ENCODE measurements at places on chromosomes 2 and 18.
A peak's percentile ranks its signal among the peaks of the same experiment; 100 is the strongest.

DNA sequence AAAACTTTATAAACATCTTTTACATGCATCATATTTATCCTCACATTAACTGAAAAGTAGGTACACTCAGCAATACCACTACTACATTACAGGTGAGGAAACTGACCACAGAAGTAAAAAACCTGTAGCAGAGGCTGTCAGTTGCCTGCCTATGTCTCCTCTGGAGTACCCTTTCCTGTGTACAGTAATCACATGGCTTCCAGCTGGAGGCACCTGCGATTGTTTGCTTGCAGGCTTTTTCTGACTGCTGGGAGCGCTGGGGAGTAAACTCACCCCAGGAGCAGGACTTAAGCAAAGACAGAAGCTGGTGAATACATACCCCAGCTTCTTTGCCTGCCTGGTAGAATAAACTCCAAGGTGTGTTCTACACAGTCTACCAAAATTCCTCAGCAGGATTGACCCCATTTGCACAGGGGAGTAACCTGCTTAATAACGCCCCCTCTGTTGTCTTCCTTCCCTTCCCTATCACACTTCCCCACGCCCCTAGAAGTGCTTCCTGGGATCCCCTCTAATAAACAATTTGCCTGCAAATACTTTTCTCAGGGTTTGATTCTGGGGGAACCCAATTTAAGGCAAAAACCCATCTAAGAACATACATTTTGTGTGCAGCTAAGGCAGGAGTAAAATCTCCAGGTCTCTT, 138.9 kb downstream of the PTH2R start:
- DNase-seq = no peak

DNA sequence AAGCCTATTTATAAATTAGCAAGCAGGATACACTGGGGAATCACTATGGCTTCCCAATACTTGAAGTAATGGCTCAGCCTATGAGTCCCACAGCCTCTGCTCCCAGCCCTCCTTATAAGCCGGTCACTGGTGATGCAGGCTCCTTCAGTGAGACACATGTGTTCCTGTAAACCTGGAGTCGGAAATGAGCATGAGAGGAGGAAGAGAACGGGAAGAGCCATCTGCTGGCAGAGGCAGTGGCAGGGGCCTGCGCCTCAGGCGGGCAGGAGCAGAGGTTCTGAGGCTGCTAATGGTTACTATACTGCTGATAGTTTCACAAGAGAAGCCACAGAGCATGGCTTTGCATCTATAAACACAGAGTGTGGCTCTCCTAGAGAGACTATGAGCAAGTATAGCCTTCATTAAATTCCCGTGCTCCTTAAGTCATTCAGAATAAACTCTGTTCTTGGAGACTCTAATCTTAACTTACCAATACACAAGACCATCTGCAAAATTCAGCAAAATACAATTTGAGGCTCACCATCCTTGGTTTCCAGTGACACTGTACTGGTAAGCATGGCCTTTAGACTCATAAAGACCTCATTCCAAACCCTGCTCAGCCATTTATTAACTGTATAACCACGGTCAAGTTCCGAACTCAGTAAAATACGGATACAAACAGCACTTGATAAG, 63.3 kb downstream of the FBXO15 start:
- DNase-seq = no peak

DNA sequence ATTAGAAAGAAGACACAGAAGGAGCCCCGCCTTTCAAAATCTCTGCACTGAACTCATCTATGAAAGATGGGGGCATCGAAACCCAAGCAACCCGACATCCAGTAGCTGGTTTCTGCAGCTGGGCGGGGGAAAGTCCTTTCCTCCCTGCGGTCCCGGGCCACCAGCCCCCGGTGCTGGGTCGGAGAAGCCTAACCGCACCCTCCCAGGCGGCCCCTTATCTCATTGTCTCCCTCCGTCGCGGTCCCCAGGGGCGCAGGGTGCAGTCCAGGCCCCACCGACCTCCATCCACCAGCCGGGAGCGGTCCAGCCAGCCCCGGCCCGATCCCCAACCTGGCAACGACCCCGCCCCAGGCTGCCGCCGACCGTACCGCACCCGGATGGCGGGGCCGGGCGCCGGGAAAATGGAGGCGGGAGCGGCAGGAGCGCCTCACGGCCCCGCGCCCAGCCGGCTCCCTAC, 452 bp downstream of the RAPH1 start:
- DNase-seq = peak; percentile 6

- no peak for DNase-seq
These were observed 432.0 kb upstream of the SMIM21 start for GRCh38 chr18:75859533-75859932.

DNA sequence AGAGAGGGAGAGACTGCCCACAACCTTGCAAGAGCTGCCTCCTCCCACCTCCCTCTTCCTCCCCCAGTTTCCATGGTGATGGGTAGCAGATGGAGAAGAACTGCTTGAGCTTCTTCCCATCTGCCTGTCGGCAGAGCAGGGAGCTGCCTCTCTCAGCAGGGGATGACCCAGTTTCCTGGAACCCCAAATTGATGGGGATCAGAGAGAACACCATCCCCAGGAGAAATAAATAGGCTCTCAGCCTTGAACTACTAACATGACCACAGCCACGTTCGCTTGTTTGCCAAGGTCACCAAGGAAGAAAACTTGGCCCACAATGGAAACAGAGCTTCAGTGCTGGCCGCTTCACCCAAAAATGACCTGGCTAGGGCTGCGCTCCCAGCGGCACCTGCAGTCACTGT, 82.2 kb downstream of the ADD2 start:
- no peak for DNase-seq
